ENCODE measurements at places on chromosomes 16 and 17.

DNA sequence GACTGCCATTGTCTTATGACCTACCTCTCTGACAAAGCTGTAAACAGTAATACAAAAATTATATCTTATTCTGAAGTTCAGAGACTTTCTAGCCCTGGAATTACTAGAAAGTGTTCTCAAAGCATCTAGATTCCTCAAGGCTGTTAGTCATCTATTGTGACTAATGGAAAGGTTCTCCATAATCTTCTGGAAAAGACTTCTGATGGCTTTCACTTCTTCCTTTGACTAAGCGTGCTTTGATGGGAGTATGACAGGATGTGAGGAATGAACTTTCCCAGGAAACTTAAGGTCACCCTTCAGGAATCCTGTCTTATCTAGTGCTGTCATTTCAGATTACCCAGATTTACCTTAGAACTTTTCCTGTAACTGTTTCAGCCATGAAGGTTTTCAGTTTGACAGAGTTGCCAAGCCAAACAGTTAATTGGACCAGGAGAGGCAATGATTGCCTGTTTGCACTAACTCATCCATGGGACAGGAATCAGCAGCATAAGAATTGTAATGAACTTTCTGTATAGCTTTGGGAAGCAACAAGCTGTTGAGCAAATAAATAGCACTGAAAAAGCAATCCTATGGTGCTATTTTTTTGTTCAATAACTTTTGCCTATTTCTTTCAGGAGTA, 43.5 kb downstream of the AP2B1 start:
- H3K4me1 ChIP-seq, result no peaks in the 10 kb centered on the region
- H3K36me3 ChIP-seq, result peaks cover 30% of the 10 kb centered on the region
- no peak overlapping the region for H3K27ac ChIP-seq
- H3K4me3 ChIP-seq, result no peak overlapping the region
- no peak for DNase-seq

DNA sequence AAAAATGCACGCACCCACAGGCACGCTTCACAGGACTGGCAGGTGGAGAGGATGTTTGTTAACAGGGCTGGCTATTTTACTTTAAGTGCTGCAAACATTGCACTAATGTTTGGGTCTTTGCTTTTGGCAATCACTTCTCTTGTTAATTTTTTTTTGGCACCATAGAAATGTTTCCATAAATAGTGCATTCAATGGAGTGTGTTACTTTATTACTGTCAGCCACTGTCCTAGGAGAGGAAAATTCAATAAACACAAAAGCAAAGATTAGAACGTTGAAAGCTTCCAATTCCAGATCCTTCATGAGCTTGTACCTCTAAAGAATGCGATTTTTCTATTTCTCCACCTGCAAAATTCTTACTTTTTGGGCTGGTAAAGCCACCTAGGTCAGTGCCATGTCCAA, 743.5 kb downstream of the WWOX start:
- H3K27ac ChIP-seq, result no peak overlapping the region
- H3K27me3 ChIP-seq, result no peaks in the 10 kb centered on the region
- no peak overlapping the region for H3K4me3 ChIP-seq

DNA sequence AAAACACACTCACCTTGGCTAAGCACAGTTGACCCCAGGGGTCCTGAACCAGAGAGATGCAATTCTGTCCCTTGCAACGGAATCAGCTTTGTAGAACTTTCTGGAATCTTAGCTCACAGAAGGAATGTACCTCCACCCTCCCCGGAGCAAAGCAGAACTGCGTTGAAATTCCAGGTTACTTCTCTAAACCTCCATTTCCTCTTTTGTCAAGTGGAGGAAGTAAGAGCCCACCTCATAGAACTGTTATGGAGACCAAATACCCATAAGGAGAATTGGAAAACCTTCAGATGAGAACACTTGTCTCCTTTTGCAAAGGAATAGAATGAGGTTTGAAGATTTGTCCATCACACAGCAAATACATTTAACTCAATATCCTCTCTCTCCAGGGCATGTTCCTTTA, 86.6 kb upstream of the RBBP6 start:
- H3K4me1 ChIP-seq, result peaks cover 6% of the 10 kb centered on the region
- H3K27ac ChIP-seq, result no peak overlapping the region
- DNase-seq, result no peak
- no peak overlapping the region for H3K4me3 ChIP-seq
- no peaks in the 10 kb centered on the region for H3K36me3 ChIP-seq
- no peaks in the 10 kb centered on the region for H3K27me3 ChIP-seq

DNA sequence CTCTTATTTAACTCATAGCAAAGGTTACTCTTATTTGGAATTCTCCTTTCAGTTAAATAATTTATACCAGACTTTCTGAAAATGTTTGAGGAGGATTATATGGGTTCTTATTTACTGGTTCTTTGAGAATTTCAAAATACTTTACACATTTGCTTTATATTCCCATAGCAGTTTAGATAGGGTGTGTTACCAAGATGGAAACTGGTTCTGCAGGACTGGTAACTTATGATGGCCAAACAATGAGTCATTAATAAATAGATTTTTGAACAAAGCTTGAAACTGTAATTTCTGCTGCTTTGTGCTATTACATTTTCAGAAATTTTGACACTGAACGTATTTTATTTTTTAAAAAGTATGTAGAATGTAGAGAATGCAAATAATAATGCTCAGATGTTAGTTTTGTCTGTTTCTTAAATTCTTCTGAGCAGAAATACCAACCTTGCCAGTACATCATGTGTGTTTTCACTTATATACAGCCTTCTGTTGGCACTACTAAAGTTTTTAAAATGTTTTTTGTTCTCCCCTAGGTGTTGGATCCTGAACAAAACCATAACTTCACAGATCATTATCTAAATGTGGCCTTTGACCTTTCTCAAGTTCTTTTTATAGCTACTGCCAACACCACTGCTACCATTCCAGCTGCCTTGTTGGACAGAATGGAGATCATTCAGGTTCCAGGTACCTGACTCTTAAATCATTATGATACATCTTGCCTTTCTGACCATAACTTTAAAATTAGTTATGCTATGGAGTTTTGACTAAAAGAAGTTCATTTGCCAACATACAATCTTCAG, 48.3 kb upstream of the ABCC11 start:
- no peaks in the 10 kb centered on the region for H3K27me3 ChIP-seq
- peaks cover 12% of the 10 kb centered on the region for H3K4me1 ChIP-seq
- H3K4me3 ChIP-seq, result no peak overlapping the region
- DNase-seq, result no peak

GRCh38 chr16:89994389-89994720, 24.9 kb downstream of the DBNDD1 start:
- no peak for DNase-seq
- H3K27ac ChIP-seq, result peak overlapping the region; percentile 94
- H3K4me3 ChIP-seq, result no peak overlapping the region
- peaks cover 61% of the 10 kb centered on the region for H3K36me3 ChIP-seq

- no peaks in the 10 kb centered on the region for H3K4me1 ChIP-seq
- no peak for DNase-seq
- H3K27me3 ChIP-seq, result no peaks in the 10 kb centered on the region
Observed at GRCh38 chr17:773467-774312, 8.4 kb downstream of the GLOD4 start.

- H3K36me3 ChIP-seq, result no peaks in the 10 kb centered on the region
- peak overlapping the region; percentile 27 for H3K27ac ChIP-seq
Observed at GRCh38 chr17:78258323-78259191, 27.1 kb downstream of the TMEM235 start.

DNA sequence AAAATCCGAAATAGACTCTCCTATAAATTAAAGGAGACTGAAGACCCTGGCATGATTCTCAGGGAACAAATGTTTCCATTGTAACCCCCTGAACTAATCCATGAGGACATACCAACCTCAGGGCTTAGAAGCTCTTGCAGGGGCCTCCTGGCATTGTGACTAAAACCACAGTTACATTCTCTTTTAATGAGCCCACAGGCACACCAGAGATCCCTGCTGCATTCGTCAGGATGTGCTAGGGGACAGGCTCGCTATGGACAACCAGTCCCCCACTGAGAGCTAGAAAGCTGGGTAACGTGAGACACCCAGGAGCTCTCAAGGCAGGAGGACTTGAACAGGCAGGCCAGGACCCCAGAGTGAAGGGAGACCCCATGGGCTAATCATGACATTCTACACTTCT, 140.6 kb upstream of the TNRC6C start:
- peaks cover 8% of the 10 kb centered on the region for H3K27me3 ChIP-seq
- no peak for DNase-seq
- no peaks in the 10 kb centered on the region for H3K36me3 ChIP-seq
- no peak overlapping the region for H3K4me3 ChIP-seq
- H3K27ac ChIP-seq, result no peak overlapping the region

DNA sequence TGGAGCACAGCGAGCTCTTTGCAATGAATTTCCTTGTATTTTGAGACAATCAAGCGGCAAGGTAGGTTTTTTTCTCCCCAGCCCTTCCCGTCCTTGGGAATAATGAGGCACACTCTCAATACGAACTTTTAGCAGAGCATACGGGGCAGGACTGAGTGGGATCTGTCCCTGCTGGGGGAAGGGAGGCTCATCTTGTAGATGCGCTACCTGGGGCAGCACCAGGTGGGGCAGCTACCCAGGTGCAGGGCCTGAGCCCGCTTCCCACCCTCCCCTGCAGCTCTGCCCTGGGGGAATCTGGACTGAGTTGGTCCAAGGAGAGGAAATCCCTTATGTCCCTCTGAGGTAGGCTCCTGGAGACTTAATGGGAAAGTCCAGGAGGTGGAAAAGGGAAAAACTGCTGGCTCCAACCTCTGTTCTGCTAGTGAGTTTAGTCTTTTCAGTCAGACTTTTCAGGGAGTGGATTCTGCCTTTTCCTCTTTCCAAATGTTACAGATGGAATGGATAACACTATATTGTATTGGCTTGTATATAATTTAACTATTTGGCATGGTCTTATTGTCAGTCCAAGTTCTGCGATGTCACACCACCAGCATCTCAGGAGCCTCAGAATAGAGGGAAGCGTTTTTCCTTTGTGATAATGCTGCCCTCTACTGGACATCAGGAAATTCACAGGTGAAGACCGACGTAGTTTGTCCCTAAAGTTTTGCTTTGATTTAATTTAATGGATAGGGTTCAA, 9.6 kb upstream of the CES1 start:
- no peaks in the 10 kb centered on the region for H3K36me3 ChIP-seq
- peaks cover 7% of the 10 kb centered on the region for H3K4me1 ChIP-seq
- no peak overlapping the region for H3K4me3 ChIP-seq
- H3K27ac ChIP-seq, result no peak overlapping the region
- no peaks in the 10 kb centered on the region for H3K27me3 ChIP-seq

DNA sequence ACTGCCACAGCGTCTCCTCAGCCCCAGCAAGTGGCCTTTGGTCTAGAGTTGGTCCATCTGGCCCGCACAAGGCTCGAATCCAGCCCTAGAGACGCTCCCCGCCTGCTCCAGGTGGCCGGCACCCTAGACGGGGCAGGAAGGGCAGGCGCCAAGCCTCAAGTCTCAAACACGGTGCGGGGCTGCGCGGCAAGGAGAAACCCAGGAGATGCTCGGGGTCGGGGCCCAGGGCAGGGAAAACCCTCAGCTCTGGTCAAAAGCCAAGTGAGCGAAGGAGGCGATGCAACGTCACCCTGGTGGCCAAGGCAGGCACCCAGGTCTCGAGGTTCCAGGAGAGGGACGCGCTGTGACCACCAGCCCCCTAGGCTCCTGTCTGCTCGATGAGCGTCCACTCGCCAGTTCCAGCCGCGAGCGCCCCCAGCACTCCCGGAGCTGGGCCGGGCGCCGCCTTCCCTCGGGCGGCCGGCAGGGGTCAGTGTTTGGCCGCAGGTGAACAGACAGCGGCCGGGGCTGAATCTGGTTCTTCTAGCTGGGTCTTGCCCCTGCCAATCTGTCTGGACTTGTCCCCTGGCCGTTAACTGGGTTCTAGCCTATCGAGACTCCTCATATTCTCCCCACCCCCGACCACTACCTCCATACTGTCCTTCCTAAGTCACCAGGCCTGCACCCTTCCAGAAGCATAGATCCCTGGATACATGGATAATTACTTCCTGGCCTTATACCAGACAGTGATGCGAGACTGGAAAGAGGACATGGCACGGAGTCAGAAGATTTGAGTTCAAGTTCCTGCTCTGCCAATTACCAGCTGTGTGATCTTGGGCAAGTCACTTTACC, 44.0 kb downstream of the PRAC1 start:
- peaks cover 37% of the 10 kb centered on the region for H3K27me3 ChIP-seq
- H3K27ac ChIP-seq, result no peak overlapping the region
- DNase-seq, result peak; percentile 89

GRCh38 chr16:9378876-9379275, 287.4 kb downstream of the HAPSTR1 start:
- no peak for DNase-seq
- H3K36me3 ChIP-seq, result no peaks in the 10 kb centered on the region
- no peaks in the 10 kb centered on the region for H3K27me3 ChIP-seq
- no peak overlapping the region for H3K4me3 ChIP-seq
